Large intestine (tissue), 12 donors: ENCODE measurements at places on chromosomes 11 and 22. TPM values are rescaled to one million over a fixed set of nuclear protein-coding genes. Genes with fewer than 3 reads are reported as not detected.

DNA sequence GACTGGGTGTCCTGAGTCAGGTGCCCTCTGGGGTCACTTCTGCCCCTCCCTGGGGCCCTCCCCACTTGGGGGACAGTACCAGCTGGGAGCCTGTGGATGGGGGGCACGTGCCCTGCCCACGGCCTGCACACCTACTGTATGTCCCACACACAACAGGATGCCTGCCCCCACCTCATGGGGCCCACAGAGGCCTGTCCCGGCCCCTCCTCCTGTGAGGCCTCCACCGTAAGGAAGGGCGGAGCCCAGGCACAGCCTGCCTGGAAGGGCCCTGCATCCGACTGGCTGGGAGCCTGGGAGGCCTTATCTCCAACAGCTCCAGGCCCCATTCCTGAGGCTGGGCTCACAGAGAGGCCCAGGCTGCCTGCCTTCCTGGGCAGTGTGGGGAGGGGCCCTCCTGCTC is 47.8 kb downstream of the BRSK2 start:
- DNase-seq, result peak; percentile 98

The INPPL1 gene
- polyA plus RNA-seq, result 84.5 TPM

- peak; percentile 96 for DNase-seq
These were observed 4.5 kb upstream of the BCL9L start for GRCh38 chr11:118930094-118930712.

The CCDC89 gene
- polyA plus RNA-seq, result 0.94 TPM

The RAB39A gene
- polyA plus RNA-seq, result 2.2 TPM

The HEPHL1 gene
- 0.54 TPM for polyA plus RNA-seq

The OR6T1 gene
- not detected for polyA plus RNA-seq

GRCh38 chr11:88359541-88359940 is 22.0 kb upstream of the CTSC start:
- no peak for DNase-seq

DNA sequence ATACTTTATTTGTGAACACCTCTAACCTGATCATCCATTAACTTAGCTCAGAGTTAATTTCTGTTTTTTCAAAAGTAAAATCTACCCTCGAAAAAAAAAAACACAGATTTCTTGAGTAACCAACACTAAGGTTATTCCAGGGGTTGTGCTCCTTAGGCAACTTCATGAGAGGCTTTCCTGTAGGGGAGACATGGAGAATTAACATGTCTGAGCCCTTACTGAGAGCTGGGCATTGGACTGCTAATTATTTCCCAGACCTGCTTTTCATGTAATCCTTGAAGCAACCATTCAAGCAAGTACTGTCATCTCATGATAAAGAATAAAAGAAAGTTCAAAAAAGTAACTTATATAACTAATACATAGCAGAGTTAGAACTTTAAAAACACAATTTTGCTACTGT is 13.5 kb upstream of the UPB1 start:
- no peak for DNase-seq

GRCh38 chr11:31236143-31236542 is 133.4 kb downstream of the DCDC1 start:
- no peak for DNase-seq

- DNase-seq, result no peak
These were observed at the start of gene C11orf68 for GRCh38 chr11:65918211-65919140. C11orf68 (minus strand) TSS chr11:65919062; CDS start chr11:65919031, 31 bp downstream.

The IL17REL gene
- polyA plus RNA-seq, result 0.31 TPM

- DNase-seq, result peak; percentile 50
These were observed 9.4 kb upstream of the FANCF start for GRCh38 chr11:22634897-22635629.

- DNase-seq, result peak; percentile 95
These were observed at the start of gene MIF for GRCh38 chr22:23893945-23894709. MIF (plus strand) TSS chr22:23894383; CDS start chr22:23894475, 92 bp downstream.

DNA sequence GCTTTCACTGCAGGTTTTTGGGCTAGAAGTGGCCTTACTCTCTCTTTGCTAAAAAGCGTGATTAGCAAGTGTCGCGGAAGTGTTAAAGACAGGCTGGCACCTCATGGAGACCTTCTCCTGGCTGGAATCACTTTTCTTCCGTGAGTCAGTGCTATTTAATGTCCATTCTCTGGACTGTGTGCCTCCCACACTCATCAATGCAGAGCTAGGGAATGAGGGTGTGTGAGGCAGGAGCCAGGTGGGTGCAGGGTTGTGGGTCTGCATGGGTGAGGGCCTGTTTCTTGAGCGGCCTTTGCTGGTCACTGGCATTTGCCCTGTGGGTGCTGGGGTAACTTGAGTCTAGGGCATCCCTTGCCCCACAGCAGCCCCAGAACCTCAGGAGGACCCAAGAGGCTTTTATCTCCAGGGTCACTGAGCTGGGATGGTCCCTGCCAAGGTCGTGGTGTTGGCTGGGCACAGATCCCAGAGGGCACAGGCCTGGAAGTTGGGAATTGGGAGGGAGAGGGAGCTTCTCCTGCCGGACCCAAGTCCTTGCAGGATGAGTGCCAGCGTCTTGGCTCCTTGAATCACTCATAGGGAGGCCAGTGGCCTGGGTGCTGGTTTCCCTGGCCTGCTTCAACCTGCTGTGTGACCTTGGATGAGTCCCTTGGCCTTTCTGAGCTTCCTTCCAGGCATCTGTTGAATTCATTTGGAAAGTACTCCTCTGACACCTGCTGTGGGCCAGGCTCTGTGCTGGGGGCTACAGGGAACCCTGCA is 30.0 kb downstream of the KIAA1671 start:
- DNase-seq, result no peak

The PGA4 gene
- 3.3 TPM for polyA plus RNA-seq

DNA sequence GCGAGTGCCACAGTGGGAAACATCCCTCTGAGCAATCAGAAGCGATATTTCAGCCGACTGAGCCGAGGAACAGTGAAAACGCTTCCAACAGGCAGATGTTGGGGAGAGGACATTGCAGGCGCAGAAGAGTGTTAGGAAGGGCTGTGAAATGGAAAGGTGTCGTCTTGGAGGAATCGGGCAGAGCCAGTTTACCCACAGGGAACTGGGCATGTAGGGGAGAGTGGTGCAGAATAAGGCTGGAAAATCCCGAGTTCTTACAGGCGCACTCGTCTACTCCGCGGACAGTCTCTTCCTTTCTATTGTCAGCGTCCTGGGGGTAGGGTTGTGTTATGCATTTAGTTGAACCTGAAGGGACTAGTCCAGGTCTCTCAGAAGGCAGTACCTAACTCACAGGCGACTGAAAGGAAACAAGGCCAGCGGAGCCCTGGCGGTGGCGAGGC is 1.1 kb upstream of the APLP2 start:
- DNase-seq, result no peak

GRCh38 chr22:26535603-26535908 is 23.3 kb upstream of the TFIP11 start:
- no peak for DNase-seq

DNA sequence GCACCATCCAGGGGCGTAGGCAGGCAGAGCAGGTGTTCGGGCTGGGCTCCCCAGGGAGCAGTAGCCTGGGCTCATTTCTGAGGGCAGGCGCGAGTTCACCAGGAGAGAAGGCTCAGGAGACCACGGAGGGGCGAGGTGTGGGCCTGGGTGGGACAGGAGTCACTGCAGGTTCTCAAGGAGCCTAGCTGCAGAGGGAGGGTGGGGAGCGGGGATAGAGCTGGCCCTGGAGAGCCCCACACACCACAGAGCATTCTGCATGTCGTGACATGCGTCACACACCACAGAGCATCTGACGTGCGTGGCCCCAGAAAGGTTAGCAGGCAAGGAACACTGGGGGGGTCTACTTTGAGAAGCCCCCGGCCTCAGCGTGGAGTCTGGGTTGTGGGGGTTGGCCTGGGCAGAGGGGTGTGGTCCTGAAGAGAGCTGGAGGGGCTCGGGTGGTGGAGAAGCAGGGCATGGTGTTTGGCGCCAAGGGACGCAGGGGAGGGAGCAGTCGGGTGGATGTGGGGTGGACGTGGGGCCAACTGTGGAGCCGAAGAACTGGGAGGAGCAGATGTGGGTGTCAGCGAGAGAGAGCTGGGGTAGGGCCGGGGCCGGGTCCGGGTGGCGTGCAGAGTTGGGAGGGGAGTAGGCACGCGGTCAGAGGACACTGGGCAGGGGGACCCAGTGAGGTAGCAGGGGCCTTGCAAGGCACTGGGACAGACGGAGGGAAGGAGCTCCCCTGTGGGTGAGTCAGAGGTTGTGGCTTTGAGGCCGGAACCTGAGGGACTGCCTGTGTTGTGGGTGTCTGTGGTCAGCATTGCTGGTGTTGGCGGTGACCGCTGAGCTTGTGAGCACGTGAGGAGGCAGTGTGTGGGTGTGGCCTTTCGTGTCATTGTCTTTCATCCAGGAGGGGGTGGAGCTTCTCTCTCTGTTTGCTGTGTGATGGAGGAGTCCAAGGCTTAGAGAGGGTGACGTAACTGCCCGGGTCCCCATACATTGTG is 25.5 kb downstream of the CTTN start:
- no peak for DNase-seq

The PRG3 gene
- 0.07 TPM for polyA plus RNA-seq

DNA sequence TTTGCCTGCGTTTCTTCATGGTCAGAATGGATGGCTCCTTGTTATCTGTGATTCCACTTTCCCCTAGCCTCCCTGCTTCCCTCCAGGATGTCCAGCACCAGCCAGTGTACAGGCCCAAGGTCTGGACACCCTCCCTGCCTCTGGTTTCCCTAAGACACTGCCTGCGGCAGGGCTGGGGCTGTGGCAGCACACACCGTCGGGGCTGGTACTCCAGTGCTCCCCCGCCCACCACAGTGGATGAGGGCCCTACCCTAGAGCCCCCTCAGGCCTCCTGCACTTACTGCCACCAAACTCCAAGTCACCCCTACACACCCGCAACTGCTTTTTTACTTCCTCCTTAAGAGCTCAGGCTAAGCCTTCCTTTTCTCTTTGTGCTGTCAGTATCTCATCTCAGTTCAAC is 28.9 kb downstream of the ZNF214 start:
- DNase-seq, result no peak

- no peak for DNase-seq
These were observed 14.4 kb downstream of the MUC5AC start for GRCh38 chr11:1171985-1172728.

The KCNJ11 gene
- 5.4 TPM for polyA plus RNA-seq

GRCh38 chr22:38305471-38306448 is 11.5 kb downstream of the CSNK1E start:
- DNase-seq, result no peak

DNA sequence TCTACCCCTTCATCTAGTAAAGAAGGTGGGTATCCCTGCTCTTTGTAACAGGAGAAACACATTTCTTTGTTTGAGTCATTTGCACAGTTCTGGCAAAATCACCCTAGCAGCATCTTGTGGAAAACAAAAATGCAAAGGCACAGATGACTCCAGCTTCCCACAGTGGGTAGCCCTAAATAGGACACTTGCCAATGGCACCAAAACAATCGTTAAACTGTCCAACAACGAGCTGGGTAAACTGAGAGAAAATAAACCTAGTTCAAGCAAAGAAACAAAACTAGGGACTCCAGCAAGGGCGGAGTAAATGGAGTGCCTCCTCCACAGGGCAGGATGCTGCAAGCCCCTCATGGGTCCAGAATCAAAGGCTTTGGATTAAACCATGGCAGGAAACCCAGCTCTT is 239.5 kb downstream of the NTM start:
- DNase-seq, result no peak

The RIMBP3B gene
- 0.06 TPM for polyA plus RNA-seq

- peak; percentile 57 for DNase-seq
These were observed 30.3 kb upstream of the SIK2 start for GRCh38 chr11:111571829-111572501.

DNA sequence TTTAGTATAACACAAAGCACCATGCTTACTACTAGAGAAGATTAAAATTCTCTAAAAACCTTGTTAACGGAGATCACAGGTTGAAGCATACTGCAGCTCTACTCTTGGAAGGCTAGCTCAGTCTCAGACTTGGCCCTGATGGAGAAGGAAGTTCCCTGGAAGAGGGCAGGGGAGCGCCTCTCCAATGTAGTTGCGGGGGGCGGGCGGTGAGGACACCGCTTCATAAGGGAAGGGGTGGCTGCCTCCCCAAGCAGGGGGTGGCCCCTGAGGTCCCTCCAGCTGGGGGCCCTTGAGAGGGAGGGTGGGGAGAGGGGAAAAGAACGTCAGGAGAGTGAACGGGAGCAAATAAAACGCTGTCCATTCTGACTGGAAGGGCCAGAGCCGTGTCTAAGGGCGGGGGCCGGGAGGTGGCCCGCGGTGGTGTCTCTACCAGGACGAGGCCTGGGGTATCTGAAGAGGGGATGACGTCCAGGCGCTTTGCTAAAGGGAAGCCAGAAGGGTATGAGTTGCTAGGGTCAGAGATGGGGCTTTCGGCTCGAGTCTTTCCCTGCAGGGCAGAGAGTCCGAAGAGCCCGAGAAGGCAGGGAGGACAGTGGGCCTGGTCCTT is 553 bp upstream of the USP47 start:
- no peak for DNase-seq

The GGTLC2 gene
- polyA plus RNA-seq, result not detected

GRCh38 chr11:105000167-105000566 is 22.8 kb downstream of the CASP5 start:
- DNase-seq, result no peak

GRCh38 chr11:22203281-22203680 is 10.4 kb downstream of the ANO5 start:
- DNase-seq, result no peak

- DNase-seq, result no peak
These were observed 112.3 kb downstream of the TMPRSS5 start for GRCh38 chr11:113593698-113594308.

- peak; percentile 14 for DNase-seq
These were observed at the start of gene SLC22A9 for GRCh38 chr11:63369165-63369970. SLC22A9 (plus strand) TSS chr11:63369785; CDS start chr11:63370057, 272 bp downstream.

GRCh38 chr11:45917286-45917622 is 423 bp downstream of the PEX16 start:
- no peak for DNase-seq

- no peak for DNase-seq
These were observed 31.6 kb upstream of the GAL start for GRCh38 chr11:68652683-68653156.

GRCh38 chr22:41003066-41003465 is 51.9 kb downstream of the RBX1 start:
- DNase-seq, result peak; percentile 13

- DNase-seq, result no peak
These were observed 12.3 kb upstream of the LINC01488 start for GRCh38 chr11:69468911-69469885.

- DNase-seq, result no peak
These were observed 10.3 kb upstream of the PNPLA5 start for GRCh38 chr22:43901976-43902643.

DNA sequence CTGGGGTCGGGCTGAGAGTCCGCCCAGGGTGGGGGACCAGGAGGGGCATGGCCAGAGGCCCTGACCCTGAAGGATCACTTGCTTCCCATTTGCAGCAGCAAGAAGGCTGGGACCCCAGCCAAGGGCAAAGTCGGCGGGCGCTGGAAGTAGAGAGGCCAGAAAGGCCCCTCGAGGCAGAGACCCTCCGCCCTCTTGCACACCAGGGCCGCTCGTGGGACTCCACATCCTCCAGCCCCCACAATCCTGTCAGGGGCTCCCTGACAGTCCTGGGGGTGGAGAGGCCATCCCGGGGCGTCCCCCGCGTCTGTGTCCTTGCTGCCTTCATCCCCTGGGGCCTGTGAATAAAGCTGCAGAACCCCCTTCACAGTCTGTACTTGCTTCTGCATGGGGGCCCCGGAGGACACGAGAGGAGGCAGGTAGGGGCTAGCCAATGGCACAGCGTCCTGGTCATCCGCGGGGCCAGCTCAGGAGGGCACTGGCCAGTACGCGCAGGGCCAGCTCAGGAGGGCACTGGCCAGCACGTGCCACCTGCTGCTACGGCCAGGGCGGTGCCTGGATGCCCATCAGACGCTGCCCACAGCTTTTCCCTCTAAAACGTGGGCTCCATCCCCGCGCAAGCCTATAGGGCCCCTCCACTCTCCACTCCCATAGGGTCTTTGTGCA is 8.7 kb upstream of the MRPL23 start:
- DNase-seq, result no peak

The PLA2G6 gene
- 71.1 TPM for polyA plus RNA-seq

- no peak for DNase-seq
These were observed 33.7 kb upstream of the MPPED1 start for GRCh38 chr22:43377896-43378704.

The OR52I2 gene
- polyA plus RNA-seq, result 0.03 TPM

The LARGE1 gene
- polyA plus RNA-seq, result 17.8 TPM
